ENCODE measurements at places on chromosomes 11 and 22.
A peak's percentile ranks its signal among the peaks of the same experiment; 100 is the strongest.

DNA sequence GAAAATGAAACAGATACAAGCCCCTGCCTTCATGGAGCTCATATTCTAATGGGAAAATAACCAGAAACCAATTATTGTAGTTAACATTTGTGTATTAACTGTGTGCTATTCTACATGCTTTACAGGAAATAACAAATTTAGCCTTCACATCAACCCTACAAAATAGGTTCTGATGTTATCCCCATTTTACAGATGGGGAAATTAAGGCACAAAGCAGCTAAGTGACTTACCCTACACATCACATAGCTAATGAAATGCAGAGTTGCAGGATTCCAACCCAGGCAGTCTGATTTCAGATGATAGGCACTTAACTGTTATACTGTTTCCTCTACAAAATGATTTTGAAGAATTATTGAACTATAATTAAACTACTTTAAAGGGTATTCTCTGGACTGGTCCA, 43.7 kb downstream of the KMT5B start:
- DNase-seq = no peak

DNA sequence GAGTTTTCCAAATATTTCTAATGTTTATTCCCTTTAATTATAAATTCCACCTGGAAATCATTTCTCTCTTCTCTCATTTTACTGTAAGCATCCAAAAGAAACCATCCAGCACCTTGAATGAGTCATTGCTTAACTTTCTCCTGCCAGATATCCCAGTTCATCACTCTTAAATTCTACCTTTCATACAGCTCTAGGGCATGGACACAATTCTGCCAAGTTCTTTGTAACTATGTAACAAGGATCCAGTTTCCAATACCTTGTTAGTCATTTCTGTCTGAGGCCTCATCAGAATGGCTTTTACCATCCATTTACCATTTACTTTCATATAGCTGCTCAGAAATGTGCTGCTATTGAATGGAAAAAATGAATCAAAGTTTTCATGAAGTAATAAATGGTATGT, 455.4 kb upstream of the TENM4 start:
- DNase-seq = no peak

- DNase-seq = no peak
These were observed 207.3 kb downstream of the METTL15 start for GRCh38 chr11:28315440-28315839.

DNA sequence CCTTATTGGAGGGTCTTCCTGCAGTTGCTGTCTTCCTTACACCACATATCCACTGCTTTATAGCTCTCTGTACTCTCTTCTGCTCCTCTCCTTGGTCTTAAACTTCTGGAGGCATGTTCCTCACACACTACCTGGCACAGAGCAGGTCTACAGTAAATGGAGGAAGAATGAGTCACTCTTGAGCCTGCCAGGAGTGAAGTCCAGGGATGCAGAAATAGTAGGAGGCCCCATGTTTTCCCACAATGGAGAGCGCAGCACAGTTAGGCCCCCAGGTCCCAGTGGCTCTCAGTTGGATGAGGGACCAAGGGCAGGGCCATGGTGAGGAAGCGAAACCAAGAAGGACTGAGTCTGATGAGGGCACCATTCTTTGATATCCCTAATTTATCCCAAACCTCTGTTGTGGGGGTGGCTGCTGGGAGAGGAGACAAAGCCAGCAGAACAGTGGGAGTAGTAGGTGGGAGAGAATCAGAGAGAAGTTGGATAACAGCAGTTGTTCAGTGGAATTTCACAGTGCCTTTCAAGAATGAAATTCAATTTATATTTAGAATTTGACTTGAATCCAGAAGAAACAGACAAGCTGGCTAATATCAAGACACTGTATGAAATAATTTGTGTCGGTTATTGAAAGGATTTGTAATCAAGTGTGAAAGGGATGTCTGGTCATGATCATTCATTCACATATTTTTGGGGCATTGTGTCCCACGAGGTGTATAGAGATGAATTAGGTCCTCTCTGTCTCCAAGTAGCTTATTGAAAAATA, 187.8 kb downstream of the HIPK3 start:
- DNase-seq = no peak

GRCh38 chr11:721741-722345, 15.8 kb downstream of the EPS8L2 start:
- DNase-seq = peak; percentile 50

- no peak for DNase-seq
These were observed 4.8 kb upstream of the ARHGEF12 start for GRCh38 chr11:120331301-120331996.

DNA sequence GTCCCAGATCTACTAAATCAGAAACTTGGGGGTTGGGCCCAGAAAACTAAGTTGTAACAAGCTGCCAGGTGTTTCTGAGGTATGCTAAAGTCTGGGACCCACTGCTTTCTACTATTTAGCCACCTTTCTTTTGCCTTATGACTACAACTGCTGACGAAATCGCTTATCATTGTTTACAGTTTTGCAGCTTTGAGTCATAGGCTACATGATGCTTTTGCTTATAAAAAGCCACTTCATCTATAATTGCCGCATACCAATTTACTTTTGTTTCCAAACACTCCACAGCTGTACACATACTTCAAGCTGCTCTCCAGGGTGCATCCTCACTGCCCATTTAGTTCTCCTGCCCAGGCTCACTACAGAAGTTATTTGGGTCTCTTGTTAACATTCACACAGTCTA, 144.7 kb downstream of the ENTHD1 start:
- DNase-seq = no peak
